ENCODE measurements at places on chromosomes 7 and 10.

DNA sequence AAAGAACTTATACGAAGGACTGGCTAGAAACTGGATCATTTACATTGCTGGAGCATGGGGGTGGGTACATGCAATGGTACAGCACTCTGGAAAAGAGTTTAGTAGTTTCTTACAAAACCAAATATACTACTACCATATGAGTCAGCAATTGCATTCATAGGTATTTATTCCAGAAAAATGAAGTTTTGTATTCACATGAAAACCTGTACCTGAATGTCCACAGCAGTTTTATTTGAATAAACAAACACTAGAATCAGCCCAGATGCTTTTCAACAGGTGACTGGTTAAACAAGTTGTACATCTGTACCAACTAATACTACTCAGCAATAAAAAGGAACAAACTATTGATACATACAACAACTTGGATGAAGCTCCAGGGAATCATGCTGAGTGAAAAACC, 3.4 kb downstream of the SCIN start:
- DNase-seq, result no peak

DNA sequence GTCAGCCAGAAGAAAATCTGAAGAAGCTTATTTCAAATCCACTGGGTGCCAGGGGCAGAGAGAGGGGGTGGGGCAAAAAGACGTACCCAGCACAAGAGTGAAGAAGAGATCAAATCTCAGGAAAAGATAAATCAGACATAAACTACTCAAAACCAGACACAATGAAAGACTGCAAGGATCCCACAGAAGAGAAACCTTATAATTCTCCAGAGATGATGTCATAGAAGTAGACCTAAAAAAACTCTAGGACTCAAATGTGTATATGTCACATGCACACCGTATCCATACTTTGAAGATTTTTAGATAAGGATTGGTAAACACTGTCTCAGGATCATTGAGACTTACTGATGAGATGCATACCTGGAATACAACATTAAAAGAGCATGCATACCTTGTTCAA, 98.5 kb upstream of the PIK3CG start:
- no peak for DNase-seq

DNA sequence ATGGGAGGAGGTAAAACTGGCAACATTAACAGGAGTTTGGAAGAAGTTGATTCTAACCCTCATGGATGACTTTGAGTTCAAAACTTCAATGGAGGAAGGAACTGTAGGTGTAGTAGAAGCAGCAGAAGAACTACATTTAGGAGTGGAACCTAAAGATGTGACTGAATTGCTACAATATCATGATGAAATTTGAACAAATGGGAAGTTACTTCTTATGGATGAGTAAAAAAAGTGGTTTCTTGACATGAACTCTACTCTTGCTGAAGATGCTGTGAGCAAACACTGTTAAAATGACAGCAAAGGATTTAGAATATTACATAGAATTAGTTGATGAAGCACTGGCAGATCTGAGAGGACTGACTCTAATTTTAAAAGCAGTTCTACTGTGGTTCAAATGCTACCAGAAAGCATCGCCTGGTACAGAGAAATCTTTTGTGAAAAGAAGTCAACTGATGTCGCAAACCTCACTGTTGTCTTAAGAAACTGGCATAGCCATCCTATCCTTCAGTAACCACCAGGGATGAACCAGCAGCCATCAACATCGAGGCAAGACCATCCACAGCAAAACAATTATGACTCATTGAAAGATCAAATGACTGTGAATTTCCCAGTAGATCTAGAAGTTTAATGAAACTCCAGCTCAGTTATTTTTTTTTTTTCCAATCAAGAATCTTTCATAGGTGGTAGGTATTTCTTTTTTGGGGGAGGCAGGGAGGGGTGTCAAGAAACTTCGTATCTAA, 20.8 kb downstream of the BRAF start:
- no peak for DNase-seq

- no peak for DNase-seq
These were observed 485.4 kb upstream of the CELF2 start for GRCh38 chr10:10532236-10532635.

- no peak for DNase-seq
These were observed 71.2 kb downstream of the WNT2 start for GRCh38 chr7:117251687-117252086.

DNA sequence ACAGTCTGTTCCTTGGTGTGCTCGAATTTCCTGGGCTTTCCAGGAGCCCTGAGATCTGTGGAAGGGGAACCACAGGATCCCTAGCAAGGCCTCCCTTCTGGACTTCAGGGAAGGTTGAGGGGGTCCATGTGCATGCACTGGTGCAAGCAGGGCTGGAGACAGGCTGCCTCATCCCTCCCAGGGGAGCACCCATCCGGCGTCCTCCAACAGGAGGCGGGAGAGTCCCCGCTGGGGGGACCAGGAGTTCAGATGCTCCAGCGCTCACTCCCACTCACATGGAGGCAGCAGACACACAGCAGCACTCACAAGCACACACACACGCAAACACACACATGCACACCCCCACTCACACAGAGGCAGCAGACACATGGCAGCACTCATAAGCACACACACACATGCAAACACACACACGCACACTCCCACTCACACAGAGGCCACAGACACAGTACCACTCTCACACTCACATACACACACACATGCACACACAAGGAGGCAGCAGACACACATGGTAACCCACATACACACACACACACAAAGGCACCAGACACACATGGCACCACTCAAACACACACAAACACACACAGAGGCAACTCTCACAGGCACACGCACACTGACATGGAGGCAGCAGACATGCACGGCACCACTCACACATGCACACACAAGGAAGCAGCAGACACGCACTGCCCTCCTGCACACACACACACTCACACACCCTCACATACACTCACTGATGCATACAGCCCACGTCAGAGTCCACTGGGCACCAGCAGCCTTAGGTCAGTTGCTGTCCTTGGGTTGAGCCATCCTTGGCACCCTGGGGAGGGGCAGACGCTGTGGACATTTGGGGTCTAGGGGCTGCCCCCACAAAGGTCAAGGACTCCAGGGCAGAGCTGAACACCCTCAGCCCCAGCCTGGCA, 247.0 kb upstream of the PPP2R2D start:
- no peak for DNase-seq

- no peak for DNase-seq
These were observed 695 bp downstream of the HSPA12A start for GRCh38 chr10:116741391-116742351.

DNA sequence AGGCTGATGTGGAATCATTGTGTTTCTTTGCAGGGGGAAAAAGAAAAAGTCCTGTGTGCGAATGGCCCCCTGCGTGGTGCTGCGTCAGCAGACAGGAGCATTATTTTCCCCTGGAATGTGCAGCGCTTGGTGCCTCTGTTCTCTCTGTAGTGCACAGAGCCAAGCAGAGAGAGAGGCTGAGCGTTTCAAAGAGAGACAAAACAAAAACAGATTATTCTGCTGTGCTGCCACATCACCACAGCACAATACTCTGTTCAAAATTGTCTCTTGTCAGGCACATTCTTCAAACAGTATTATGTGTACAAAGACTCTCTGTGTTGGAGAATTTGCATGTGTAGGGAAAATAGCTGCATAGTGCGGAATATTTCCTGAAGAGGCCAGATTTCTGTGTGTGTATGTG, 609.0 kb downstream of the SDK1 start:
- no peak for DNase-seq

DNA sequence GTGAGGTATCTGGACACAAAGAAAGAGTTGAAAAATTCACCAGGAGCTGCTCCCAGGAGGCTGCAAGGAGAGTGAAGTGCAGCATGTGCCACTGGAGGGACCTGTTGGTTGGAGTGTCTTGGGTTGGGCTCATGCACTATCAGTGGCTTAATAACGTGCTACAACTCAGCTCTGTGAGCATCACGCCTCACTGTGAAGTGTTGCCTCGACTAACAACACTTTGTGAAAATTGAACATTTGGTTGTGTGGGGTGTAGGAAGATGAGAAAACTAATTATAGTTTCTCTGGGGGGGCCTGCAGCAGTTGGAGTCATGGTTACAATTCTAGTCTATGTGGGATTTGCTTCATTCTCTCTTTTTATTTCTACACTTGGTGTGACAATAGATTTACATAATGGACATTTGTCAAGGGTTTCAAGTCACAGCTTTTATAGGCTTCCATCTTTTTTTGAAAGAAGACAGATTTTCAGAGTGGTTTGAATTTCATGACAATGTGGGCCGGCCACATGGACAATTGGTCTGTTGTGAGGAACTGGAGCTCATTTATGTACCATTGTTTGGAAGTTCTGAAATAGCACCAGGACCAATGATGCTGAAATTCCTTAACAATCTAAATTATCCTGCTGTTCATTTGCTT, 121.3 kb downstream of the RAMP3 start:
- DNase-seq, result no peak

- no peak for DNase-seq
These were observed 116.8 kb downstream of the MAD1L1 start for GRCh38 chr7:2115760-2116447.

- peak; percentile 3 for DNase-seq
These were observed 31.1 kb upstream of the EZH2 start for GRCh38 chr7:148915211-148915610.

- DNase-seq, result no peak
These were observed 278.6 kb upstream of the HABP2 start for GRCh38 chr10:113274176-113274829.

All from CD4-positive, alpha-beta T cell treated with Interferon alpha-2 for 1 hour (primary cell).